CD8-positive, alpha-beta T cell (primary cell): ENCODE measurements at places on chromosomes 6 and 20.

DNA sequence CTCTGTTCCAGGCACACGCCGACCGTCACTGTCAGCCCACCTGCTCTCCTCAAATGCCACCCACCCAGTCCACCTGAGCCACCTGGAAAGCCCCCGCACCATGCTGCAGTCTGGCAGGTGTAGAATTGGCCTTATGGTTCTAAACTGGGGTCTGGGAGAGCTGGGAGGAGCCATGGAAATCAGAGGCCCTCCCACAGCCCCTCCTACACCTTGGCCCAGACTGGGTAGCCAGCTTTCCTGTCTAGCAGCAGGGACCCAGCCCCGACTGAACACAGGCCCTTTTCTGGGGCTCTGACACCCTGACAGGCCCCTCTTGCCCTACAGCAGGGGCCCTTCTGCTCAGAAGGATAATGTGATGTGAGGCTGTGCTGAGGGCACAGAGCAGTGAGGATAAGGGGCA, 31.1 kb downstream of the LRFN2 start:
- DNase-seq, result no peak

GRCh38 chr6:2855061-2855519, 13.4 kb upstream of the SERPINB1 start:
- no peak for DNase-seq

- DNase-seq, result no peak
Observed at GRCh38 chr20:38420388-38421085, 14.6 kb downstream of the SNHG17 start.

GRCh38 chr6:159633196-159633595, 59.8 kb downstream of the SOD2 start:
- DNase-seq, result no peak

DNA sequence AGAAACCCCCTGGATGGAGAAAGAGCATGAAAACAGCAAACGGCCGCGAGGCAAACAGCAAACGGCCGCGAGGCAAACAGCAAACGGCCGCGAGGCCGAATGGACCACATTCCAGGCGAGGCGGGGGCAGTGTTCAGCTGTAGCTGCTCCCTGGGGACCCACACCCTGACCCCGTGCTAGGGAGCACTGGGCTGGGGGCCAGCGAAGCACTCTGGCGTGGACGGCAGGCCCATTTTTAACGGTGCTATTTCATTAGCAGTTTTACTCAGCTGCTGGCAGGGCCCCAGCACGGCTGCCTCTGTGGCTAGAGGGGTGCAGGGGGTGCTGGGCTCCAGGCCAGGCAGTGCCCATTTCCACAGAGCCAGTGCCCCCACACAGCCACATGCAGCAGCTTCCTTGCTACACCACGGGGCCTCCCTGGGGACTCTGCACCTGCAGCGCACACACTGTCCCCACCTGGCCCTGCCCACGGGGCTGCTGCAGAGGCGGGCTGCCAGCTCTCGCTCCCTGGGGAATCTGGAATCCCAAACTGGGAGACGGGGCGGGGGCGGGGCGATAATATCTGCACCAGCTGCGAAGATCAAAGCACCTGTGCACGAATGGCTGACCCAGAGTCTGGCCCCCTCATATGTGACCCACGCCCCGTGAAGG, 35.6 kb upstream of the SLCO4A1 start:
- no peak for DNase-seq

DNA sequence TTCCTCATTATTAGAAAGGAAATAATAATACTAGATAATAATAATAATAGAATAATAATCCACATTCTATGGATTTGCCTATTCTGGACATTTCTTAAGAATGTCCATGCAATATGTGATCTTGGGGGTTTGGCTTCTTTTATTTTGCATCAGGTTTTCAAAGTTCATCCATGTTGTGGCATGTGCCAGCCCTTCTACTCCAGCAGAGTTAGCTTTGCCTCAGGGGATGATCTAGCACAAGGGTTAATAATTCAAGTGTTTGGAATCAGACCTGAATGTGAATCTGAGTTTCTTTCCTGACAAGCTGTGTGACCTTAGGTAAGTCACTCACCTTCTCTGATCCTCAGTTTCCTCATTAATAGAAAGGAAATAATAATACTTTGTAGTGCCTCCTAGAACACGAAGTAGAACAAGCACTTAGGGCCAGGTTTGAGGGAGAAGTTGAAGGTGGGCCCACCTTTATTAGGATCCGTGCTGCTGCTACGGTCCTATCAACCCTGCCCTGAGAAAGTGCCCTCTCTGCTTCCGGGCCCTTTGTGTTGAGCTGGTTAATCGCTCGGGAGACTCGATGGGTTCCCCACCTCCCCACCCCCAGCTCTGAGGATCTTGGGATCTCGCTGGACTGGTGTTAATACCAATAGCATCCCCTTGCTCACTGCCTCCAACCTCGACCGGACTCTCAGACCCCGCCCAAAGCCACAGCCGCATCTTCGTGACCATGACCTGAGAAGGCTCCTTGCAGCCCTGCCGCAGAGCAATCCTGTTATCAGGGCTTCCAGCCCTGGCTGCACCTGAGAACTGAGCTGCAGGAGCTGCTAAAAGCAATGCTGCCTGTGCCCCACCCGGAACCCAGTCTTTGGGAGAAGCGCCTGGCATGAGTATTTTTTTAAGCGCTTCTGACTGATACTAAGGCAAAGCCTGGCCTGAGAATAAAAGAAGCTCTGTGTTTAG, 26.9 kb downstream of the RBM38 start:
- no peak for DNase-seq

DNA sequence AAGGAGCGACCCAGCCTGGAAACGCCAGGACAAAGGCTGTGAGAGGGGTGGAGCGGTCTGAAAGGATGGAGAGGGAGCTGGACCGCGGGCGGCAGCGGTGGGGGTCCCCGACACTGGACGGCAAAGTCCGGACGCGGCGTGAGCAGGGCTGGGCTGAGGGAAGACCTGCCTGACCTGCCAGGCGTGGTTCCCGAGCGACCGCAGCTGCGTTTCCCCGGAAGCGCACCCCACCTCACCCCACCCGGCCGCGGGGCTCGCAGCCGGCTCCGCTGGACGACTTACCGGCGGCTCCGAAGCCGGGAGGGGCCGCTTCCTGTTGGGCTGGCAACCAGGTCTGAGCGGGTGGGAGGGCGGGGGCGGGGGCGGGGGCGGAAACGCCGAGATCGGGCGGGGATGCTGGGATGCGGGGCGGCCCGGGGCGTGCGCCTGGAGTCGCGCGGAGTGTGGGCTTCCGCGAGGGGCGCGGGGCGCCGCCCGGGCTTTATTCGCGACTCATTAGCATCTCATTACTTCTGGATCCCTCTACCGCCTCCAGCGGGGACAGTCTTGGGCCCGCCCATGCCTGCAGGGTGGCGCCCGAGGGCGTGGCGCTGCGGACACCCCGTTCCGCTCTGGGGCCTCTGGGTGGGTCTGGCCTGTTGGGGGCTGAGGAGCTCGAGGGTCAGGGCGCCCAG, at the start of gene MICAL1:
Gene MICAL1, minus strand, starts transcription at position 336 of the 674 bp plus-strand sequence. CDS start 1,576 bp downstream, outside the sequence.
- peak; percentile 77 for DNase-seq

DNA sequence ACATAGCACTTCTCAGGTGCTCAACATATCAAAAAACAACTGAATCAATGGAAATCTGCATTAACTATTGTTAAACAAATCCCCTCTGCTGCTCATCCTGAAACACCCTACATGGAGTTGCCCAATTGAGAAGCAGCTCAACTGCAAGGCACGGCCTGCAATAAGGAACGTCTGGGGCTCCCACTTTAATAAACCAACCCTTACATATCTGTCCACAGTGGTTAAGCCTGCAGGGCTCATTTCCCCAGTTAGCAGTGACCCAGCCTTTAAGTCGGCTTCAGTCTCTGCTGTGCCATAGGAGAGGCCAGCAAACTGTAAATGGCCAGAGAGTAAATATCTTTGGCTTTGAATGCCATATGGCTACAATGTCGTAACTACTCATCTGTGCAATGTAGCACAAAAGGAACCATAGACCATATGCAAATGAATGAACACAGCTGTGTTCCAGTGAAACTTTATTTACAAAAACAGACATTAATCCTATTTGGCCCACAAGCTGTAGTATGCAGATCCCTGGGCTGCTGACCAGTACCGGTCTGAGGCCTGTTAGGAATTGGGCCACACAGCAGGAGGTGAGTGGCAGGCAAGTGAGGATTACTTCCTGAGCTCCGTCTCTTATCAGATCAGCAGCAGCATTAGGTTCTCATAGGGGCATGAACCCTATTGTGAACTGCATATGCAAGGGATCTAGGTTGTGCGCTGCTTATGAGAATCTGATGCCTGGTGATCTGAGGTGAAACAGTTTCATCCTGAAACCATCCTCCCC, 522.7 kb upstream of the CDH4 start:
- no peak for DNase-seq

GRCh38 chr6:39256294-39256940, 27.1 kb upstream of the KCNK5 start:
- DNase-seq, result no peak

DNA sequence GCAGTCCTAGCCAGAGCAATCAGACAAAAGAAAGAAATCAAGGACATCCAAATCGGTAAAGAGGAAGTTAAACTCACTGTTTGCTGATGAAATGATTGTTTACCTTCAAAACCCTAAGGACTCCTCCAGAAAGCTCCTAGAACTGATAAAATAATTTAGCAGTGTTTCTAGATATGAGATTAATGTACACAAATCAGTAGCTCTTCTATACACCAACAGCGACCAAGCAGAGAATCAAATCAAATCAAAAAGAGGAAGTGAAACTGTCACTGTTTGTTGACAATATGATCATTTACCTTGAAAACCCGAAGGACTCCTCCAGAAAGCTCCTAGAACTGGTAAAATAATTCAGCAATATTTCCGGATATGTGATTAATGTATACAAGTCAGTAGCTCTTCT, 21.7 kb downstream of the SERPINB9 start:
- no peak for DNase-seq

DNA sequence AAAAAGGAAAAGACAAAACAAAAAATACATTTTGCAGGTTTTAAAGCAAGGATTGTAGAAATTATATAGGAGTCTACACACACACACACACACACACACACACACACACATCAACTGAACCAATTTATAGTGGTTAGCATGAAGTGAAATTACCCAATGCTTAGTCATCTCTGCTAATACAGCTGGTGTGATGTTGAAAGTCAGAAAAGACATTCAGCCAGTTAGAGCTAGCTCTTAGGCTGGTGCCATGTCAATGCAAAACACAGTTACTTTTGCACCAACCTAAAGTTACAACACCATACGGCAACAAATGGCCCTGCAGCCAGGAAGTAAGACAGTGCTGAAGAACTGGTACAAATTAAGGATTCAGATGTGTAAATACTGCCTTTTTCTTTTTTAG, 15.2 kb downstream of the FAM210B start:
- DNase-seq, result peak; percentile 32

- no peak for DNase-seq
Observed at GRCh38 chr20:38452880-38453624, 17.9 kb upstream of the SNHG17 start.

DNA sequence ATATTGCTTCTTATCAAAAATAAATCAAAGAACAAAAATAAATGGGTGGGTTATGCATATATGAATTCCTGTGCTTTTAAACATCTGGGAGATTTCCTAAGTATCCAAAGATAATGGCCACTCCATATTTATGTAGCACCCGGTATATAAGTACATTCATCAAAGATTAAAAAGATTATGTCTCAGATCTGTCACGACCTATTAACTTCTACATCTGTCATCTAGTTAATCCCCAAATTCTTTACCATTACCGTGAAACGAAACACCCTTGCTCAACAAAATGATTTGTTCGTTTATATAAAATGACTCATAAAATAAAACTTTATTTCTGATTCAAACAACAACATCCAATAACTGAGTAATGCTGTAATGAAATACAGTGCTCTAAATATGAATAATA, 64.8 kb upstream of the FOXQ1 start:
- DNase-seq, result no peak
